H4 (cell line): ENCODE measurements at places on chromosomes 3 and 15.

- peak; percentile 87 for DNase-seq
These were observed 30.9 kb downstream of the DAG1 start for GRCh38 chr3:49500732-49501609.

DNA sequence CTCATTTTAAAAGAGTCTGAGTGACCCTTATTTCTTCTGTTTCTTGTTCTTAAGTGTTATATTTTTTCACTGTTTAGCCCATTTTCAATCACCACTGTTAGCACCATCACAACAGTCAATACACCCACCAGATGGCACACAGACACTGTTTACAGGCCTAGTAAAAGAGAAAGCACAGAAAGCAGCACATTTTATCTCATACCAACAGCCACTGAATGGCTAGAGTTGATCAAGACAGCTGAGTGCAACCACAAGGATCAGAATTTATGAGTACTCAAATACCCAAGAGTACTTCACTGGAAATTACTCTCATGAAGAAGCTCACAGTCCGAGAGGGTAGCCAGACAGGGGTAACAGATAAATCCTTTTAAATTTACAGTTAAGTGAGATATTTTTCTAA, 127.0 kb downstream of the TFDP2 start:
- DNase-seq, result no peak

DNA sequence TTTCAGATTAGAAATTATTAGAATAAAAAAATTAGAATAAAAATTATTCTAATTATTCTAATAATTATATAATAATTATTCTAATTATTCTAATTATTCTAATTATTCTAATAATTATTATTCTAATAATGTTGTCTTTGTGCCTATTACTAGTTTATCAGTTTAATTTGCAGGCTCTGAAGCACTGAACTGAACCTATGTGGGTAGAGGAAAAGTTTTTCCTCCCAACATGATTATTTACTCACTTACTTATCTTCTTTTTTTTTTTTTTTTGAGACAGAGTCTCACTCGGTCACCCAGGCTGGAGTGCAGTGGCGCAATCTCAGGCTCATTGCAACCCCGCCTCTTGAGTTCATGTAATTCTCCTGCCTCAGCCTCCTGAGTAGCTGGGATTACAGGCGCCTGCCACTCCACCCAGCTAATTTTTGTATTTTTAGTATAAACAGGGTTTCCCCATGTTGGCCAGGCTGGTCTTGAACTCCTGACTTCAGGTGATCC, 39.7 kb upstream of the C15orf39 start:
- no peak for DNase-seq

DNA sequence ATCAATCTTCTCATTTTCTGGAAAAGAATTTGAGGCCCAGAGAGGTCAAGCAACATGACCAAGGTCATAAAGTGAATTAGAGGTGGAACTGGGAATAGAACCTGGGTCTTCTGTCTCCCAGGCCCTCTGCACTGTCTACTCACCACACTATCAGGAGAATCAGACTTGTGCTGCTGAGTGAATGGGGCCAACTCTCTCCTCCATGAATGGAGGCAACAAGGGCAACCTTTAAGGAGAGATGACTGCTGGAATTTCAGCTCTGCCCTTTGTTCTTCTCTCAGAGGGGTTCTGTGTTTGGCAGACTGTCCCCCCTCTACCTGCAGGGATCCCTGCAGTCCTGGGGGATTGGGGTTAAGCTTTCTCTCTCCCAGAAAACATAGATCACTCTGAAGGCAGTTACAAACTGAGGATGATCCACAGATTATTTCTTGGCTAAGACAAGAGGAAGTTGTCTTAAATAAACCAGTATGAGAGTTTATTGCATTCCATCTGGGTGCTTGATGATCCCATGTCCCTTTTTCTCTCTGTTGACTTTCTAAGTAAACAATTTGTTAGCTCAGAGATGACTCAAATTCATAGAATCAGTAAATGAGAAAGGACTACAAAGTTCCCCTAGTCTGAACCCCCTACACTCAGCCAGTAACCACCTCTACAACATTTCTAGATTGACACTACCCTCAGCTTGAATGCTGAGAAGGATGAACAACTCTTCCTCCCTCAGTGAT, 99.0 kb upstream of the LIPC start:
- peak; percentile 44 for DNase-seq

DNA sequence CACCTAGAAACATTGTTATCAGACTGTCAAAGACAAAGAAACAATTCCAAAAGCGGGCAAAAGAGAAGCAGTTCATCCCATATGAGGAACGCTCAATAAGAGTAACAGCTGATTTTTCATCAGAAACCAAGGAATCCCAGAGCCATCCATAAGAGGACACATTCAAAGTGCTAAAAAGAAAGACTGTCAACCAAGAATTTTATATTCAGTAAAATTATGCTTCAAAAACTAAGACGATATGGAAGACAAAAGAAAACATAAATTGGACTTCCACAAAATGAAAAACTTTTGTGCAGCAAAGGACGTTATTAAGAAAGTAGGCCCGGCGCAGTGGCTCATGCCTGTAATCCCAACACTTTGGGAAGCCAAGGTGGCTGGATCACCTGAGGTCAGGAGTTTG, 4.0 kb downstream of the LEO1 start:
- DNase-seq, result no peak

GRCh38 chr15:74170875-74171578, 2.5 kb upstream of the ISLR start:
- no peak for DNase-seq

- no peak for DNase-seq
These were observed 213.7 kb upstream of the ADAMTS9 start for GRCh38 chr3:64901522-64901885.

DNA sequence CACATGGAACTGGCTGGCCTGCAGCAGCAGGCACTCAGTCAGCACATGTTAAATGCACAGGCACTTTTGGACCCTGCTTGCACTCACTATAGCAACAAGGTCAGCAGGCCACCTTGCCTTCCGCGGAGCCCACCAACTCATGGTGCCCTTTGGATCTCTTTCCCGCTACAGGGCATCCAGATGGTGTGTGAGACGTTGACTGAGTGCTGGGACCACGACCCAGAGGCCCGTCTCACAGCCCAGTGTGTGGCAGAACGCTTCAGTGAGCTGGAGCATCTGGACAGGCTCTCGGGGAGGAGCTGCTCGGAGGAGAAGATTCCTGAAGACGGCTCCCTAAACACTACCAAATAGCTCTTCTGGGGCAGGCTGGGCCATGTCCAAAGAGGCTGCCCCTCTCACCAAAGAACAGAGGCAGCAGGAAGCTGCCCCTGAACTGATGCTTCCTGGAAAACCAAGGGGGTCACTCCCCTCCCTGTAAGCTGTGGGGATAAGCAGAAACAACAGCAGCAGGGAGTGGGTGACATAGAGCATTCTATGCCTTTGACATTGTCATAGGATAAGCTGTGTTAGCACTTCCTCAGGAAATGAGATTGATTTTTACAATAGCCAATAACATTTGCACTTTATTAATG, 85.0 kb downstream of the TGFBR2 start:
- DNase-seq, result no peak

DNA sequence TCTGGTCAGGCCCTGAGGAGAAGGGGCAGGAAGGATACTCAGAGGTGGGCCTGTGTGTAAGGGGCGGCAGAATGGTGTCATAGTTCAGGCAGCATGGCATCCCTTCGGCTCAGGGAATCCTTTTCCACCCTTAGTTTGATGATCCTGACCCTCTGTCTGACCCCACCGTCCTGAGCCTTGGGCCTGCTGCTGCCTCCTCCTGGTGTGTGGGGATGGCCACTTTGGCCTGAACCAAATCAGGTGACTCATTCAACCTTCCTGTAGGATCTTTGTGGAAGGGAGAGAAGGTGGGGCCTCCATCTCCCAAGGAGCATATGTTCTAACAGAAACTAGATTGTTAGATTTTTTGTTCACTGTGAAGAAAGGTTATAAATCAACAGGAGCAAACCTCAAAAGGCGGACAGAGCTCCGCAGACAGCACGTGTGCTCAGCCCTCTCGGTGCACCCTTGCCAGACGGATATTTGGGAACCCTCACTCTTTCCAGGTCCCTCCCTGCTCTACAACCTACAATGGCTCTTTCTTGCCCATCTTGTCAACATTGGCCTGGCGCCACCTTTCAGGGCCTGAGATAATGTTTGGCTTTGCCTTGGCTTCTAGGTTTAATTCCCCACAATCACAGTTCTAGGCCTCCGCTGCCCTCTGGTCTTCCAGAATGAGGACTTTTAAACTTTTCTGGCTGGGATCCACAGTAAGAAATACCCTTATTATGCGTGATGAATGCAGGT, 21.7 kb downstream of the THSD4 start:
- DNase-seq, result peak; percentile 43

DNA sequence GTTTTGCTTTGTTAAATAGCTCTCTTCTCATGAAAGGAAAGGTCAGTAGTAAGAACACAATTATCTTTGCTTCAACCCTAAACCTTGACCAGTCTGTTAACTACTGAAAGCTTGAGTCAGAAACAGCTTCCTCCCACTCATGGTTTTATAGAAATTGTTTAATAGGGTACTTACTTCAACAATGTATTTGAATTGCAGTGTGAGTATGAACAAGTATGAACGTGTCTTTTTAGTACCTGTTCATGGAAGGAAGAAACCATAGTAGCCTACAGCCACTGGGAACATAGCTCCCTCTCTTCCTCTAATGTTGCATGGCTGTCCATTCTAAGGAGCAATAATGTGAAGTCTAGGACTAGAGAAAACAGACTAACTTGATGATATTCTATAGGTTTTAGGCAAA, 311.0 kb downstream of the MCTP2 start:
- DNase-seq, result no peak

DNA sequence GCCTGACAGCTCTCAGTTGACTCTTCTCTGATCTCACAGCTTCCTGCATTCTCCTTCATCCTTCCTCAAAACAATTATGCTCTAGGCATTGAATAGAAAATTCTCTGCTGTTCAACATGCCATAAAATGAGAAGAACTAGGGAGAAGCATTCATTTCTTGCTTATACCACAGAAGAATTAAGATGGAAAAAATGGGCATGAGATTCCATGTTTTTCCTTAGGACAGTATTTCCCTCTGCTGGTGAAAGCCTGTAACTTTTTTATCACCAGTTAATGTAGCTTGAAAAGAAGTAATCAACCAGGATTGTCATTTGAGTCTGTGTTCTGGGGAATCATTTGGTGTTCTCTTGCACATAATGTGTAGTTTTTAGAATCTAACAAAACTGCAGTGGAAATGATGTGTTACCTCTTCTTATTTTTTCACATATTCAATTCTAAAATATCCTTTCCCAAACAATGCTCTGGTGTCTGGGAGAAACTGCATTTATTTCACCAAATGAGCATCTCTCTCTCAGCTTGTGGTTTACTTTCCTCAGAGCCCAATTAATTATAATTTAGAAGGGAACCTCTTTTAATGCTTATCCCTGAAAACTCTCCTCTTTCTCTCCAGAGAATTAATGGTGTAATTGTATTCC, 92.8 kb upstream of the DCBLD2 start:
- DNase-seq, result peak; percentile 48
